ENCODE measurements at places on chromosomes 2 and 18.

- no peak for DNase-seq
Measured at GRCh38 chr2:28654663-28655320, 96.8 kb upstream of the PPP1CB start.

GRCh38 chr2:197975931-197976519, 171.6 kb downstream of the PLCL1 start:
- no peak for DNase-seq

- no peak for DNase-seq
Measured at GRCh38 chr2:45345331-45346234, 265.5 kb downstream of the SRBD1 start.

DNA sequence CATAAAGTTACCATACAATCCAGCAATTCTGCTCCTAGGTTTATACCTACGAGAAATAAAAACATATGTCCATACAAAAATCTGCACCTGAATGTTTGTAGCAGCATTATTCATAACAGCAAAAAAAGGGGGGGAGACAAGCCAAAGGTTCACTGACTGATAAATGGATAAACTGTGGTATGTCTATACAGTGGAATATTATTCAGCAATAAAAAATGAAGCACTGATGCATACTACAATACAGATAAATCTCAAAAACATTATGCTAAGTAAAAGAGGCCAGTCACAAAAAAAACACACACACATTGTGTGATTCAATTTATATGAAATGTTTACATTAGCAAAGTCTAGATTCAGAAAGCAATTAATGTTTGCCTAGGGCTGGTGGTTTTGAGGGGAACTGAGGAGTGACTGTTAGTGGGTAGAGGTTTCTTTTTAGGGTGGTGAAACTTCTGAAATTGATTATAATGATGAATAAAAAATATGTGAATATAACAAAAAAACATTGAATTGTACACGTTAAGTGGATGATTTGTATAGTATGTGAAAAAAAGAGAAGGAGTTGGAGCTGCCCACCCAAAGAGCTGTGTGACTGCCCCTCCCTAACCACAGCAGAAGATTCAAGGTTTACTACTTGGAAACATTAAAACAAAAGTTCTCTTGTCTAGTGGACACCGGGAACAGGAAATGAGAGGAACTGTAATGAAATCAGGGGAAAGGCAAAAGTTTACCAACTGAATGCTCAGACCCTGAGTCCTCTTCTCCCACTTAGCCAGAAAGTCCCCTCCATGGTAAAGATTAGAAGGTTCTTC, 13.4 kb downstream of the COLEC12 start:
- DNase-seq = no peak

DNA sequence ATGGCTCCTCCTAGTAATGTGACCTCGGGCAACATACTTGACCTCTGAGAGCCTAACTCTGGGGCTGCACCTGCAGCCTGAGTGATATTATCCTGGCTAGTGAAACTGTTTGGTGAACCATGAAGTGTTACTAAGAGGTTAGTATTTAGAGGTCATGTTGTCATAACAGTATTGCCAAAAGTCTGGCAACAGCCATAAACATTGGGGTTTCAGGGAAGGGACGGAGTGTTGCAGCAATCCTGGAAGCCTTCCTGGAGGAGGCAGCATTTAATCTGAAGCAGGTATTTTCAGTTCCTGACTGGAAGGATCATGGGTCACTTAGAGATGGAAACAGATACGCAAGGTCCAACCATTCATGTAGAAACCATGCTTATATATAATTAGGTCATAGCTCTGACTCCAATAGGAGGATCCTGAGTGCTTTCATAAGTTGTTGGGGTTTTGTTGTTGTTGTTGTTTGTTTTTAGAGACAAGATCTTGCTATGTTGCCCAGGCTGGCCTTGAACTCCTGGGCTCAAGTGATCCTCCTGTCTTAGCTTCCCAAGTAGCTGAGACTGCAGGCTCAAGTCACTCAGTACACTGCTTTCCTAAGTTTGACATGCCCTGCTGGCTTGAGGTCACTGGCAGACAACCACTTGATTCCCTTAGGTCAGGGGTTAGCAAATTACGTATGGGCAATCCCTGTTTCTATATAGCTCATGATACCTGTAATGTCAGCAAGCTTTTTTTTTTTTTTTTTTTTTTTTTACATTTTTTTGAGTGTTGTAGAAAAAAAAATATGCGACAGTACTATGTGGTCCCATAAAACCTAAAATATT, 21.5 kb downstream of the GPR39 start:
- no peak for DNase-seq

DNA sequence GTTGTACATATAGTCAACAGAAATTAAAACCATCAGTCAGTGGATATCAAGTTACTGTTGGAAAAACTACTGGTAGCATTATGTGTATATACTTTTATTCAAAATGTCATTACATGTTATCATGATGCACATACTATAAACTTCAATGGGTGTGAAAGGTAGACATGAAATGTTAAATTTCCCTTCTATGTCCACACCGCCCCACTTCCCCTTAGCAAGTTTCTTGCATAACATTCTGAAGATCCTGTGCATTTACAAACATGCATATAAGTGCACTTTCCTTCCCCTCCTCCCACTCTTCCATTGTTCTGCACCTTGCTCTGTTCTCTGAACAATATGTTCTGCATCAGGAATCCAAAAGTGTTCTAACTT, 16.6 kb upstream of the HK2 start:
- no peak for DNase-seq

DNA sequence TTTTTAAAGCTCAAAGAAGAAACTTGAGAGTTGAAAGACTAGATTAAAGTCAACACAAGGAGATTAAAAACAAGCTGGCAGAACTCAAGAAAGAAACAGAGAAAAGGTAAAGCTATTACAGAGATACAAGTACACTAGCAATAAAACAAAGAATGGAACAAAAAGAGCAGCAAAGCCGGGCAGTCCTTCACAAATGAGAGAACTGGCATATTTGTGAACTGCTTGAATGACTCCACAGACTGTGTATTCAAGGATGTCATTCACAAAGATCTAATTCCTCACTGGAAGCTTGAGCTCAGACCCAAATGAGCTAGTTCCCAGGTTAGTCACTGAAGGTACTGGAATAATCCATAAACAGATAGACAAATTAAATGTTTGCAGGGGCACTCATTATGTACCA, 318.0 kb downstream of the MYCN start:
- DNase-seq = no peak

DNA sequence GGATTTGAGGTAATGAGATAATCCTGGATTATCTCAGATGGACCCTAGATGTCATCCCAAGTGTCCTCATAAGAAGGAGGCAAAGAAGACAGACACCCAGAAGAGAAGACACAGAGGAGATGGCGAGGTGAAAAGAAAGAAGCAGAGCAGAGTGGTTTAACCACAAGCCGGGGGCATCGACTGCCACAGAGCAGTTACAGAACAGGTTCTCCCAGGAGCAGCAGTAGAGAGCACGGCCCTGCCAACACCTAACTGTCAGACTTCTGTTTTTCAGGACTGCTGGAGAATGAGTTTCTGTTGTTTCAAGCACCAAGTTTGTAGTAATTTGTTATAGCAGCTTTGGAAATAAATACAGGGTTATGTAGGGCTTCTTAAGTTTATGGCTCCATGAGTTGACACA, 437.0 kb downstream of the THSD7B start:
- no peak for DNase-seq

GRCh38 chr2:172088245-172089004, 3.1 kb downstream of the DLX1 start:
- DNase-seq = no peak

DNA sequence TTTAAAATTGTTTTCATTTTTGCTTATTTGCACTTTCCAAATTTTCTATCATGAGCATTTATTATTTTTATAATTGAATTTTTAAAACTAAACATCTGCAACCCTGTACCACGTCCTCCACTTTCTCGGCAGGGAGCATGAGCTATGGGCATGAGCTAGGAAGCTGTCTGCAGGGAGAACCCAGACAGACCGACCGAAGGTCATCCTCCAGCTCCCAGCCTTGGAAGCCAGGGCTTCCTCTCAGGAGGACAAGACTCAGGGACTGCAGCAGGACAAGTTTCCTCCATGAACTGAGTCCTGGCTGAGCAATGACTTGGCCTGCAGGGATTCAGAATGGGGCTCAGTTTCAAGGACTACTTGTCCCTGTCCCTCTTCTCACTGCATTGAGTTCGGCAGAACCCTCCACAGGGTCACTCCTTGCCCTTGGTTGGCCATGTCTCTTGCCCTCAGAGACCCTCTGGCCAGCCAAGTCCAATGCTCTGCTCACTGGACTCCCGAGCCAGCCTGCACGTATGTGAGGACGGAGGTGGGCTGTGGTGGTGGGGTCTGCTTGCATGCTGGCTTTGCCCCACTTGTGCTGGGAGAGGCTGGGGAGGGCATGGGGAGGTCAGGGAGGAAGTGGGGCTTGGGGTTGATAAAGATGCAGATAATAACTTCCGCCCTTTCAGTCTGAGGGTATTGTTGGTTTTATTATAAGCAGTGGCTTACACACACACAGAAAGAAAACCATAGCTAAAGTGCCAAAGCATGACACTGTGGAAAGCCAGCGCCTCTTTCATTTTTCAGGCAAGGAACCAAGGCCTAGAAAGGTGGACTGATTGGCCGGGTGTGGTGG, 6.6 kb downstream of the NMUR1 start:
- no peak for DNase-seq

DNA sequence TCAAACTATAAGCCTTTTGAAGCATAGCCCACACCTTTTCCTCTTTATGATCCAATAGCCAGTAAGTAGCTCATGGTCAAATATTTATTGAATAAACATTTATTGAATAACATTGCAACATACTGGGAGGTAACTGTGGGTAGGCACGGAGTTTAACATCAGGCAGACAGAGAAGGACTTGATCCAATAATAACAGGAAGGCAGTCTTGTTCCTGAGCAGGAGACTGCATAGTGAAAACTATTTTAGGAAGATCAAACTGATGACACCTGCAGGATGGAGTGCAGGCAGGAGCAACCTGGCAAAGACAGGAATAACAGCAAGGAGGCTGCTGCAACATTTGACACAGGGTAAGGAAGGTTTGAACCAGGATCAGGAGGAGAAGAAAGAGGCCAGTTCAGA, 3.1 kb upstream of the DCTN1 start:
- no peak for DNase-seq

GRCh38 chr2:116754381-116755101, 1060.0 kb upstream of the DDX18 start:
- DNase-seq = peak; percentile 6

DNA sequence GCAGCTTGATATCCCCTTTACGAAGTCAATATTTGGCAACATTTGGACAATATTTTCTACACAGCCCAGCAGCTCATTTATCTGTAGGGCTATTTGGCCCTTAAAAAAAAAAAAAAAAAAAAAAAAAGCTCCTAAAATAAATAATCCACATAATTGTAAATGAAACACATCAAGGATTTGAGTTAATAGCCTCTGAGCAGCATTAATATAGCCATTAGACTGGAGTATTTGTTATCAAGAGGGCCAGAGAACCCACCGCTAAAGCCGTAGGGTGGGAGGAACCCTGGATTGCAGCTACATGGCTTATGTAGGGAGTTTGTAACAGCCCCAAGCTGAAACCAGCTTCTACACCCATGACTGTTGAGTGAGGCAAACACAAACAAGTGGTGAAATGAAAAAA, 84.5 kb downstream of the RNF152 start:
- DNase-seq = no peak

DNA sequence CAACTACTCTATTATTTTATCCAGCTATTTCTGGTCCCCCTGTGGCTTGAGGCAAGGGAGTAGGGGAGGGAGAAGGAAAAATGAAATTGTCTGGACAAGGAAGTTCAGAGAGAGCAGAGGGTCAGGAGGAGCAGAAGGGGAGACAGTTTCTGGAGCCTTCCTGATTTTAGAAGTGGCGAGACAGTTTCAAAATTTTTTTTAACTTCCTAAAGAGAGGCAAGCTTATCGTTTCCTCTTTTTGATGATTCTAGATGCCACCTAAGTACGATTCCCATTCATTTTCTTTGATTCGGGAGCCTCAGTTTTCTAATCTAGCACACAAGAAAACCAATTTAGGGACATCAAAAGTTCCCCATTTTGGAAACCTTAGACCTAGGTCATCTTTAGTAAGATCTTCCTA, 96.9 kb upstream of the B3GNT2 start:
- DNase-seq = no peak

DNA sequence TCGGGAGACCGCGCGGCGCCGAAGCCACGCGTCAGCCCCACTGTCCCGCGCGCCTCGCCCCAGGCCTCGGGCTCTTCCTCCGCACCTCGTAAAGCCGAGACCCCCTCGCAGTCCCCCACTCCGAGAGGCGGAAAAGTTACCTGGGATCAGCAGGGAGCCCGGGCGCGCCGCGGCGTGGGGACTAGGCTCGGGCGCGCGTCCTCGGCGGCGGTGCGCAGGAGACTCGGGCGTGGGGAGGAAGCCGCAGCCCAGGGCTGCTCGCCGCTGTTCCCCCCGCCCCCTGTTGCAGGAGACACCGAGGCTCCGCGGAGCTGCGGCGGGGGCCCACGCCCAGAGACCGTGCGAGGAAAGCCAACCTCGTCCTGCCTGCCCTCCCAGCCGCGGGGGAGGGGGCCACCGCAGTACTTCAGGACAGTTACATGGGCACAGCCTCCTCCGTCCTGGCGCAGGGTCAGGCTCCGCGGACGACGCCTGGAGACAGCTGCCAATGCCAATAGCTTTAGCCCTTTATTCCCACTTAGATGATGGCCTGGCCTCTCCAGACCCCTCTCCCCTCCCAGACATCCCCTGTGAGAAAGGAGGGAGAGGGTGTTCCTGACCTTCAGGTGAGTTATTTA, at the start of gene EPB41L3:
Gene EPB41L3, minus strand, starts transcription at position 225 of the 617 bp plus-strand sequence. CDS start 54,814 bp downstream, outside the sequence.
- DNase-seq = peak; percentile 68

GRCh38 chr2:65228263-65228750, 676 bp downstream of the ACTR2 start:
- DNase-seq = no peak

- DNase-seq = no peak
Measured at GRCh38 chr18:58554404-58554803, 74.5 kb downstream of the ALPK2 start.

DNA sequence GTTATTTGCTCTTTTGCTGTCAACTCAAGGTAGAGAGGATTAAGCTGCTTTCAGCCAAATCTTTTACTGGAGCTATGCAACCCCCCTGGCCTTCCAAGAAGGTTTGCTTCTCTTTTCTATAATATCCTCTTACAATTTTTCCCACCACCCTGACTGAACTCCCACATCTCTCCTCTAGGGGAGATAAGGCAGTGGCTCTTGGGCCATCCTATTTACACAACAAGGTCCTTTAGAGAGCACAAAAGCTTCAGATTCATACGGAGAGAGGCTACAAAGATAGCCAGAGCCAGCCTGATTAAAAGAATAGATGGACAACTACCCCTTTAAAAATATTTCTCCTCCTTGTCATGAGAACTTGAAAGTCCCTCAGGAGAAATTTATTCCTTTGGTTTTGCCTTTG, 95.7 kb downstream of the TPGS2 start:
- no peak for DNase-seq

DNA sequence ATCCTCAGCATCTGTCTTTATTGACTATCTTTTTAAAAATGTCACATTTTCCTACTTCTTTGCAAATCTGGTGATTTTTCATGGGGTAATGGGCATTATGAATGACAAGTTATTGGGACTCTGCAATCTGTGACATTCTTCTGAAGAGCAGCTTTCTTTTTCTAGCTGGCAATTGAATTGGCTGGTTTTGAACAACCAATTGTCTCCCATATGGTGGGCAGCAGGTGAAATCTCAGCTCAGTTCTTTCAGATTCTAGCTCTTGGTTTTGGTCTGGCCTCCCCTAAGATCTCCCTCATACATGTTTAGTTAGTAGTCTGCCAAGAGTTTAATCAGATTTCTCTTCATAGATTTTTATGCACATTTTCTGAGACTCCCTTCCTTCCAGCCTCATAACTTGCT, 107.9 kb upstream of the EPB41L3 start:
- DNase-seq = no peak

- no peak for DNase-seq
Measured at GRCh38 chr2:202941771-202942170, 29.7 kb downstream of the CARF start.

- no peak for DNase-seq
Measured at GRCh38 chr18:48938827-48939204, 11.9 kb downstream of the SMAD7 start.

All from head of caudate nucleus (tissue), 42 donors.